ENCODE measurements at places on chromosomes 4 and X. TPM values are rescaled to one million over a fixed set of nuclear protein-coding genes. Genes with fewer than 3 reads are reported as not detected.

GRCh38 chr4:67593741-67594175 lies 35.2 kb downstream of the STAP1 start:
- no peak for DNase-seq

DNA sequence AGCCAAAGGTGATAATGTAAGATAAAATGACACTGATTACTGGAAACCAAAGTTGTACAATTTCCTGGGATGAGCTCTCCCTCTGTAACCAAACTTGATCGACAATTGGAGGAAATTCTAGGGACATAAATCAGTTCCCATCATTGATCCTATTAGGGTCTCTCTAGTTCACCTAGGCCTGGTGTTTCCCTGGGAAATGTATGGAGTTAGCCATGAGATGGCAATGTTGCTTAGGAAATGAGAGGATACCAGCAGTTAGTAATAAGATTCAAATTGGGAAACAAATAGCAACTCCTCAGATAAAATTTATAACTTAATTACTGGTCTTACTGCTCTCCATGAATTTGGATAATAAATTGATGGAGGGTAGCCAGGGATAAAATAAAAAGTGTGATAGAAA lies 52.2 kb downstream of the SPATA18 start:
- peak; percentile 11 for DNase-seq

GRCh38 chr4:16759931-16760582 lies 138.4 kb downstream of the LDB2 start:
- no peak for DNase-seq

GRCh38 chrX:34956916-34957315 lies 14.3 kb downstream of the FAM47B start:
- peak; percentile 59 for DNase-seq

- DNase-seq = no peak
Observed at GRCh38 chrX:40469316-40469715, 111.5 kb upstream of the ATP6AP2 start.

DNA sequence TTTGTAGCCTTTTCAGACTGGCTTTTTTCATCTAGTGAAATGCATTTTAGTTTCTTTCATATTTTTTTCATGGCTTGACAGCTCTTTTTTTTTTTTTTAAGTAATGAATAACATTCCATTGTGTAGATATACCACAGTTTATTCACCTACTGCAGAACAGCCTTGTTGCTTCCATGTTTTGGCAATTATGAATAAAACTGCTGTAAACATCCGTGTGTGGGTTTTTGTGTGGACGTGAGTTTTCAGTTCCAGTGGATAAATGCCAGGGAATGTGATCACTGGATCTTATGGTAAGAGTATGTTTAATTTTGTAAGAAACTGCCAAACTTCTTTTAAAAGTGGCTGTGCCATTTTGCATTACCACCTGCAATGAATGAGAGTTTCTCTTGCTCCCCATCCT lies 160.8 kb downstream of the SOWAHB start:
- no peak for DNase-seq

DNA sequence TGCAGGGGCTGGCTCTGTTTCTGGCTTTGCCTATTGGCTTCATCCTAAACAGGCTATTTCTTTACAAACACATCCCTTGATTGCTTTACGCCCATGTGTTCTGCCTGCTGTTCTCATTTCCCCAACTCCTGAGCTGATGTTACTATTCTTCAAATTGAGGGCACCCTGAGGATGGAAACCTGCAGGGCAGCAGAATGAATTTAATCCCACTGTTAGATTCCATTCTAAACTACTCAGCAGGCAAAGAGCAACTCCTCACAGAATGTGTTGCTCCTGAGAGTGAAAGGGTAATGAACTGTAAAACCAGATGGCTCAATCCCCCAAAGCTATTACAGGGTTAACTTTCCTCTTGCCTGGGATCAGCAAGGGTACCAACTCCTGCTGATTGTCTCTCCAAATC lies 75.7 kb downstream of the ANKRD50 start:
- DNase-seq = no peak

- no peak for DNase-seq
Observed at GRCh38 chr4:85407546-85407945, 67.4 kb upstream of the ARHGAP24 start.

GRCh38 chrX:112233164-112233563 lies 150.6 kb upstream of the TRPC5 start:
- no peak for DNase-seq

DNA sequence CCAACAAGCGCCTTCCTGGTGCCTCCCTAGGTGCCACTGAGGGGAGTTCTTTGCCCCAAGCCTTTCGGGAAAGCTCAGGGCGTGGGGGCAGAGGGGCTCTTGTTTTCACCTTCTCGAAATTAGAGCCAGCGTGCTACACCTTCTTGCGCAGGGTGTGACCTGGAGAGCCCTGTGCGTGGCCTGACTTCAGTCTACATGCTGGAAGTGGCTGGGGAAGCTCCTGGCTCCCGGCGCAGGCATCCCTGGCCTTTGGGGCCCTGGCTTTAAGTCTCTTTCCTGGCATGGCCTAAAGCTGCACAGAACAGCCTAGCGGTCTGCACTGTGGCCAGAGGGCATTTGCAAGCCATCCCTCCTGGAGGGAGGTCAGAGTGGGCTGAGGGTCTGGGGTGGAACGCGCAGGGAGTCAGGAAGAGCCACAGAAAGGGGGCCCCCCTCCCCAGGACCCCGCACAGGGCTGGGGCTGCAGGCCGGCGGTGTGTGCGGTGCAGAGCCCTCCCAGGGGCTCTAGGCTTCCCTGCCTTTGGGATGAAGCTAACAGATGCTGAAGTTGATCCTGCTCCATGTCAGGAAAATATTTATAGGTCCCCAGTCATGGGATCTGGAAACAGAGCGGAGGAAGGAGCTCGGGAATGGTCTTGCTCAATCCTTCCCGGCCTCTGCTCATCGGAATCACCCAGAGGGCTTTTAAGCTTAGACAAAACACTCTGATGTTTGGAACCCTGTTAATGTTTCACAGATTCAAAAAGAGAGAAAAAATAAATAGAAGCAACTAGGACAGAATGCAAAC lies 781 bp upstream of the SPON2 start:
- no peak for DNase-seq

DNA sequence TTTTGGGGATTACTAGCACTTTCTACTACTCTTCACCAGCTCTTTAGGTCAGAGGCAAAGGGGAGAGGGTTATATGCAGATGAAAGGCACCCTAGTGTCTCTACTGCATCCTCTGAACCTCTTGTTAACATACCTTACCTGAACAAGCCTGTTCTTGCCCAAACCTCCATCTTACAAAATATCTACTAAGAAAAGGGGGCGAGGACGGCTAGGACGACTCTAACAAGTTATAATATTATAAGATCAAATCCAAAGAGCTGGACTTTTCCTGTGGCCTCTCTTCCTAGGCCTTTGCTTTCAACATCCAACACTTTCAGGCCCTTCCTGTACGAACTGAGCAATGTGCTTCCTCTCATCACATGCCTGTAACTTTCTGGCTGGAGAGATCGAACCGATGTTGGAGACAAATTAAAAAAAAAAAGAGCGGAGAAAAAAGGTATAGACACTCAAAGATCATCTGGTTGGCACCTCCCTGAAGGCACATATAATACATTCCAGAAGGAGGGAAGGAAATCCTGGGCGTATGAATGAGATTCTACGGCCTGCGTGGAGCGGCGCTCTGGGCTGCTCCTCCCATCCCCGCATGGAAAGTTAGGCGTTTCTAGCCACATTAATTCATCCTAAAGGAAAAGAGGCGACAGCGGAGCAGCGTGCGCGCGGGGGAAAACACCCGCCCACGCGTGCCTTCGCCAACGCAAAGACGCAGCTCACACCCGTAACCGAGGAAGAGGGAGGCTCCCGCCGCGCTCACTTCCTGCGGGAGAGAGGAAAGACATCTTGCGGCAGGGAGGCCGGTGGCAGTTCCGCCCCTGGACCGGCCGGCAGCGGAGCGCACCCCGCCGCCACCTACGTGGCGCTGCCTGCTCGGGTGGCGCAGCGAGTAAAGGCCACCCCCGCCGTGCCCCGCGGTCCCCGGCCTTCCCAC lies 808 bp downstream of the PRDM5 start:
- DNase-seq = peak; percentile 72

- DNase-seq = no peak
Observed at GRCh38 chr4:78627046-78627965, 75.7 kb downstream of the ANXA3 start.

GRCh38 chr4:127623797-127624083 lies 9.0 kb upstream of the INTU start:
- DNase-seq = no peak

DNA sequence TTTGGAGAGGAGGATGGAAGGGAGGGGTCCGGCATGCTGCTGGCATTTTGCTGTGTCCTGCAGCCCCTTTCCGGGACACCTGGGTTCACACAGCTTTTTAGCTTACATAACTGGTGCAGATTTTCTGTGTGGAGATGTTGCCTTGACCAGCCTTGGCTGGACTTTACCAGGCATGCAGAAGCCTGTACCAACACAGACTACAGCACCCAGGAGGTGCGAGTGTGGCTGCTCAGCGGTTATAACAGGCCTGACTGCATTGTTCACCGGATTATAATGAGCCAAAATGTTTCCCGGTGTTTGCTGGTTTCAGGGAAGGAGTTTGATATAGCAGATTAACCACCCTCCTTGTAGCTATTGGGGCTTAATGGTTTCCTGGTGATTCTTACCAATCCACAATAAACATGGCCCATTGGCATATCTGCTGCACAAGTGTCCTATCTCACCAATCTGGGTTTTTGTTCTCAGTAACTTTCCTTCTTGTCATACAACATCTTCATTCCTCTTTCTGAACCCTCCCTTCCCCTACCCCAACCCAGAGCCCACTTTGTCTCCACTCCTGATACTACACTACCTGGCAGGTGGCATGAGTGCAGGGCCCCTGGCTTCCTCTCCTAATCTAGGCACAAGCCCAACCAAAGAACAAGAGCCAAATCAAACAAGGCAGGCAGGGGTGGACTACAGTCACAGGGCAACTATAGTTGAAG lies 3.9 kb downstream of the RPL10 start:
- DNase-seq = no peak

DNA sequence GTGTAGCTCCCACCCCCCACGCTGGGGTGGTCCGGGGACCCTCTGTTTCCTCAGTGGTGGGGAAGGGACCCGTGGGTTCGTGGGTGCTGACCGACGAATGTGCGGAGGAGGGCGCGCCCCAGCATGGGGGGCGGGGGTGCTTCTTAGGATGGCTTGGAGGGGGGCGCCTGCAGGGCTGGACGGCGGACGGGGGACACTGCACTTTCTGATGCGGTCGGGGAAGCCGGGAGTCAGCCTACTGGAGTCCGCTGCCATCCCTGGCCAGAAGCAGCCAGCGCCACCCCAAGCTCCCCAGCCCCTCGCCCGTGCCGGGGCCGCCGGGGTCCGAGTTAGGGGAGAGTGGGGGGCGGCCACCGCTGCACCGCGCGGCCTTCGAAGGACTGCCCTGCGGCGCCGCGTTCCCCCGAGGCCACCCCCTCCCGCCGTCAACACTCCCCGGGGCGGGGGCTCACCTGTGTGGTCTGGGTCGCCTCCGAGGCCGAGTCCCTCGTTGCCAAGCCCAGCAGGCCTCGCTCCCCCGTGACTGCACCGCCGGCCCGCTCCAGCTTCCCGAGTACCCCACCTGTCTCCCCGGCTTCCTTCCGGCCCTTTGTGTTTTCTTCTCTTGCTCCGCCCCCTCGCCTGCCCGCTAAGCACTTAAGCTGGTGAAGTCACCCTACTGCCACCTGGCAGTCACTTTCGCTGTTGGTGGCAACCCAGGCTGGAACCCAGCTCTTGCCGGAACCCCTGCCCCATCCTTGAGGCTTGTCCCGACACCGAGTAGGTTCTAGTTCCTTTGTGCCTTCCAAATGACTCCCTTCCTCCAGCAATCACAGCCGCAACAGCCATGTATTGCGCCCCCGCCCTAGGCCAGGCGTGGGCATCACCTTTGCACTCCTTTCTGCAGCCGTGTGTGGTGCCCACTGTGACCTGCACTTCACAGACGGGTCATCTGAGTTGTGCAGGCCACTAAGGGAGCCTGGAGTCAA lies at the start of gene OCIAD2:
OCIAD2 (minus strand) TSS at position 569 of the 968 bp plus-strand sequence. CDS start 2,225 bp downstream, outside the sequence.
- DNase-seq = peak; percentile 37

- no peak for DNase-seq
Observed at GRCh38 chr4:172751550-172751949, 417.1 kb upstream of the GALNT7 start.

DNA sequence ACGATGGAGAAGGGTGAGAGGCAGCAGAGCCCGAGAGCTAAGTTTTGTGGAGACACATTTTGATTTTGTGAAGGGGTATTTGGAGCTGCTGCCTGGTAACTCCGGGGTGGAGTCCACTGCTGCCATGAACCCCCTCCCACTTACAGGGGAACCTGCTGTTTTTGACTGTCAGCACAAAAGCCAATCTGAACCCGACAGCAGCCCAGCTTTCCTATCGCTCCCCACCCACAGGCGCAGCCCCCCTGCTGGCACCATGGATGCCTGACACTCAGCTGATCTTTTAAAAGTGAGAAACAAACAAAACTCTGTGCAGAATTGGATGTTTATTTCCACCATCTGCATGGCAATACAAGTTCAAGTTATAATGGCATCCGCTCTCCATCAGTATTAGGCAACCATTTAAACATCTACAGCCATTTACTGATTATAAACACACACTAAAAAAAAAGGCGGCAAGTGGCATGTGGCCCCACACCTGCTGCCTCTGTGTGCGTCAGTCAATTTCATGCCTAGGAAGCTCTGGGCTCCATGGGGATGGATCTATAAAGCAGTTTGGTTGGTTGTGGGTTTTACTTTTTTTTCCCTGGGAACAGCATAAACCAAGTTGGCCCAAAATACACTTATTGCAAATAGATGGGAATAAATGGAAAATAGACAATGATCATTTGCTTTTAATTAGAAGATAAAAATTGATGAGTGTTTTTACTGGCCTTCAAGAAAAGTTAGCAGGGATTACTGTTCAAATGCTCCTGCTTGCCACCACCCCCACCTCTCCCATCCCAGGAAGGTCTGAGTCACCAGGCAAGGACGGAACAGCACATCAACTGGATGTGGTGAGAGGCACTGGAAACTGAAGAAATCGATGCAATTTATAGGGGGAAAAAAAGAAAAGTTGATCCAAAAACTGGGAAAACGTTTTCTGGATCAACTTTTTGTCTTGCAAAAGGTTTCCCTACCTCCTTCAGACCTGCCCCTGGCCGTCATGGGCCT lies 46.0 kb downstream of the SEPSECS start:
- DNase-seq = peak; percentile 74

The PLAC1 gene
- not detected for total RNA-seq

The FMR1 gene
- 26.9 TPM for total RNA-seq

The SPOCK3 gene
- total RNA-seq = not detected

The DDX60 gene
- total RNA-seq = 7.5 TPM

Measured in LHCN-M2 (cell line).